Bronchial epithelial cell (primary cell): ENCODE measurements at places on chromosomes 12 and 14. TPM values are rescaled to one million over a fixed set of nuclear protein-coding genes. Genes with fewer than 3 reads are reported as not detected.

The P2RX2 gene
- total RNA-seq: not detected in 2 replicates

The KRT3 gene
- total RNA-seq: under 0.01 and 0.13 TPM in 2 replicates

The ANKS1B gene
- total RNA-seq: 0.26 and 0.38 TPM in 2 replicates

The CEBPE gene
- total RNA-seq: not detected in 2 replicates

The CACNA1C gene
- total RNA-seq: not detected in 2 replicates

The SALL2 gene
- total RNA-seq: under 0.01 and 0.13 TPM in 2 replicates

The COQ6 gene
- total RNA-seq: 13.4 and 18.8 TPM in 2 replicates

The TMEM52B gene
- not detected in 2 replicates for total RNA-seq

The FITM1 gene
- 0.51 TPM in 1 of 2 replicates, not detected in the other for total RNA-seq

The KRT83 gene
- total RNA-seq: 0.13 TPM in 1 of 2 replicates, not detected in the other

The CLEC1A gene
- not detected in 2 replicates for total RNA-seq

The ZNF26 gene
- 13.4 and 14.1 TPM in 2 replicates for total RNA-seq

The ACVR1B gene
- 12.1 and 15.6 TPM in 2 replicates for total RNA-seq

The INHBC gene
- total RNA-seq: not detected in 2 replicates

The TAS2R42 gene
- total RNA-seq: not detected in 2 replicates

The TEDC1 gene
- 4.5 and 5.4 TPM in 2 replicates for total RNA-seq

The ITGB7 gene
- total RNA-seq: 8.4 and 15.7 TPM in 2 replicates

The ACOT6 gene
- not detected in 2 replicates for total RNA-seq

The IRAK3 gene
- 1.0 and 1.6 TPM in 2 replicates for total RNA-seq

The SYNDIG1L gene
- total RNA-seq: under 0.01 TPM in 1 of 2 replicates, not detected in the other

The NOS1 gene
- 0.26 TPM in 2 replicates for total RNA-seq

The FAR2 gene
- 1.5 and 2.4 TPM in 2 replicates for total RNA-seq

The SPIC gene
- not detected in 2 replicates for total RNA-seq

The FLVCR2 gene
- total RNA-seq: 0.79 and 2.8 TPM in 2 replicates

The RSRC2 gene
- 22.6 and 44.0 TPM in 2 replicates for total RNA-seq

The TAMALIN gene
- total RNA-seq: under 0.01 TPM in 1 of 2 replicates, not detected in the other

The CHMP4A gene
- total RNA-seq: 48.8 and 69.8 TPM in 2 replicates

The NEUROD4 gene
- not detected in 2 replicates for total RNA-seq

The PRICKLE1 gene
- total RNA-seq: 1.1 and 2.4 TPM in 2 replicates

The FLRT2 gene
- 7.1 and 14.8 TPM in 2 replicates for total RNA-seq
